Stimulated activated CD8-positive, alpha-beta memory T cell treated with anti-CD3 and anti-CD28 coated beads, Interleukin-4, amount 100 ng/mL, for 1 hour (primary cell): ENCODE measurements at places on chromosomes 4 and X.

- no peak for DNase-seq
Observed at GRCh38 chrX:10387011-10387410, 230.2 kb downstream of the CLCN4 start.

DNA sequence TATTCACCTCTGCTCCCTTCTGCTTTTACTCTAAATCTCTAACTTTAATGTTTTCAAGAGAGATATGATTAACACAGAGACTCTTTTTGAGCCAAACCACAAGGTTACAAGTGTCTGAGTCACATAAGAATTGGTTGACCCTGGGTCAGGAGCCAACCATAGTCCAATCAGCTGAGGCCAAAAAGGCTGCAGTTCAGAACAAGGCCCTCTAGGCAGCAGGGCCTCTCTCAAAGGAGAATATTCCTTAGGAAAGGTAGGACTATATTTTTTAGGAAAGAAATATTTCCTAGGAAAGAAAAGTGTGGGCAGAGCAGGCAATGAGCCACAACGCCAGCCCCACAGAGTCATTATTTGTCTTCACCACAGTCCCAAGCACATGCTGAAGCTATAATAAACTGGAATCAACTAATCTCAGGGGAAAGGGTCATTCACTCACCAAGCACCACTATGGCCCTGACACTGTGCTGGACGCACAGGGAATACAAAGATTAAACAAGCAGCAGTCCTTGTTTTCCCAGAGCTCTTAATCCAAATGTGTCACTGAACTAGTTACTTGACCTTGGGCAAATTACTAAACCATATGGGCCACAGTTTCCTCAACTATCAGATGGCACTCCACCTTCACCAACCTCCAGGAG is 2.2 kb downstream of the ATP8A1 start:
- DNase-seq = no peak

- DNase-seq = no peak
Observed at GRCh38 chr4:91502365-91502764, 801.4 kb upstream of the GRID2 start.

DNA sequence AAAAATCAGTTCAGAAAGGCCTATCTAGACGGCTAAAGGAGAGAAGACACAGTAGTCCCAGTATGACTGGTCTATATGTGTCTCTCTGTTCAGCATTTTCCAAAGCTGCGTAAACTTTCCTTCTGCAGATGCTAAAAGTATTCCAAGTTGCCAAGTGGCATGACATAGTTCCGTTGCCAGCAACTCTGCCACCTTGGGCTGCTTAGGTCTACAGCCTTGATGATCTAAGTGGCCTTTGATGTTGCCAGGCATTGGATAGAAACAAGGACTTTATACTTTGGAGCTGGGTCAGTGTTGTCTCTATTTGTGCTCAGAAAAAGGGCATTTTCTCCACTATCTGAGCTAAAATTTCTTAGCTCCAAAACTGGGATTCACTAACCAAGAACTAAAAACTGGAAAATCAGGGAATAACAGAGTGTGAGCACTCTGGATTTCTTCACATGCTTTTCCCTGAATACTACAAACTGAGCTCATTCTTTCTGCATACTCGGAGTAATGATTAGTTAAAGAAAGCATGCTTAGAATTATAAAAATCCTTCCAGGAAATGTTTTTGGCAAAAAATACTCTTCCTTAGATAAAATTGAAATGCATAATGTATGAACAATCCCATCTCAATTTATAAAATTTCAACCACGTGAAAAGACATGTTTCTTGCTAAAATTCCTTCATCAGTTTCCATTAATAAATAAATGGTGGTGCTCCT is 191.4 kb downstream of the ADAMTS3 start:
- no peak for DNase-seq

DNA sequence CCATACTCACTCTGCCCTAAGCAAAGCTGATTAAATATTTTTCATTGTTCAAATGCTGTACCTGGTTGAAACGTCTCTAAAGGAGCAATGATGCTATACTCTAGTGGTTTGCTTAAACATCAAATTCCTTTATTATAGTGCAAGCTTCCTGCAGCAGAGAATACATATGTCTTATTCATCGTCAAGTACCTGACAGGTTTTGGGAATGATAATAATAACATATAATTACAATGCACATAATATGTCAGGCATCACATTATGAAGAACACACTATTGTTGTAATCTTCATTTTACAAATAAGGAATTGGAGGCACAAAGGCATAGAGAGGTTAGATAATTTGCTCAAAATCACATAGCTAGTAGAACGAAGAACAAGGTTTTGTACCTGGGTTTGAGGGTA is 151.6 kb downstream of the GRIA2 start:
- DNase-seq = no peak

DNA sequence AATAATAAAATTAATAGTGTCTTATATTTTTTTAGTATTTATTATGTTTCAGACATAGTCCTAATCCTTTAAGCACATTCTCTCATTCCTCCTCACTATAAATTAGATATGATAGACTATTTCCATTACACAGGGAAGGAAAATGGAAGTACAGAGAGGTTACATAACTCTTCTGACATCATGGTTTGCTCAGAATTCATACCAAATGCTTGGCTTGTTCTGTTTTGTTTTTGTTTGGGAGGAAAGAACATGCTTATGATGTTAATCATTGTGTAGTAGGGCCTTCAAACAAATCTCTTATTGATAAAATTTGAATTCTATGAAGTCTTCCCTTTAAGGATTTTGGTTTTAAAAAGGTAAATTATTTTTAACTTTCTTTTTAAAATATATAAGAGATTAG is 59.5 kb downstream of the RXFP1 start:
- no peak for DNase-seq

GRCh38 chr4:52865300-52865699 is 3.2 kb downstream of the RASL11B start:
- no peak for DNase-seq

GRCh38 chr4:13912966-13913365 is 285.4 kb upstream of the BOD1L1 start:
- no peak for DNase-seq

DNA sequence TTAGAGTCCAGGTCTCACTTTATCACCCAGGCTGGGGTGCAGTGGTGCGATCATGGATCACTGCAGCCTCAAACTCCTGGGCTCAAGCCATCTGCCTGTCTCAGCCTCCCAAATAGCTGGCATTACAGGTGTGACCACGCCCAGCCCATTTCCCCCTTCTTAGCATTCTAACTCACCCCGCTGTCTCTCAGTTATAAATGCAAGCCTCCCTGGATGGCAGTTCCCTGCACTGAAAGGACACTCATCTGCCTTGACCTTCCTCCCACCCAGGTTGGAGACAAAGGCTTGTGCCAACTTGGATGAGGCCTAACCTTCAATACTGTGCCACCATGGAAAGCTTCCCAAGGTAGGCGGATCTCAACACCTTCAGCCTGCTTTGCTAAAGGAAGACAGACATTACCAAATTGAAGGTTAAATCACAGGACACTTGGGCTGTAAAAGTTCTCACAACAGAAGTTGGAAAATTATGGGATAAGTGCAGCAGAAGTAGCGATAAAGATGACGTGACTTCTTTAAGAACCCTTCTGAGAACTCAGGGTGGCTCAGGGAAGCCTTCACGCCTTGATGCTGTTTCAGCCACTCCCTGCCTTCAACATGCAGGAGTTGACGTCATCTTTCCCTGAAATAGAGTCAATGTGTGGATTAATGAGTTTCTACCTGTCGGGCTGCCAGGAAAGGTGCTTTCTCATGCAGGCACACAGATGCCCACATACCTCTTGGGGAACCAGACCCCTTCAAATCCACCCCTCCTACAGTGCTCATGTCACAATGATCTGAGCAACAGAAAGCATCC is 10.6 kb upstream of the GPM6B start:
- no peak for DNase-seq

DNA sequence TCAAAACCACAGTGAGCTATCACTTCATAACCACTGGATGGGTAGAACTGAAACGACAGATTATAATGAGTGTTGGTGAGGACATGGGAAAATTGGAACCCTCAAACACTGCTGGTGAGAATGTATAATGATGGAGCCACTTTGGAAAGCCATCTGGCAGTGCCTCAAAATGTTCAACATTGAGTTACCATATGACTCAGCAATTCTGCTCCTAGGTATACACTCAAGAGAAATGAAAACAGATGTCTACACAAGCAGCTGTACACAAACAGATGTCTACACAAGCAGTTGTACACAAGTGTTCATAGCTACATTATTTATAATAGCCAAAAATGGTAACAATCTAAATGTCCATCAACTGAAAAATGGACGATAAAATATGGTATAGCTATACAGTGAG is 143.9 kb downstream of the PDGFRA start:
- DNase-seq = no peak

GRCh38 chrX:104647084-104647483 is 81.1 kb downstream of the IL1RAPL2 start:
- DNase-seq = no peak

GRCh38 chrX:155231163-155231562 is 14.9 kb downstream of the VBP1 start:
- DNase-seq = no peak

DNA sequence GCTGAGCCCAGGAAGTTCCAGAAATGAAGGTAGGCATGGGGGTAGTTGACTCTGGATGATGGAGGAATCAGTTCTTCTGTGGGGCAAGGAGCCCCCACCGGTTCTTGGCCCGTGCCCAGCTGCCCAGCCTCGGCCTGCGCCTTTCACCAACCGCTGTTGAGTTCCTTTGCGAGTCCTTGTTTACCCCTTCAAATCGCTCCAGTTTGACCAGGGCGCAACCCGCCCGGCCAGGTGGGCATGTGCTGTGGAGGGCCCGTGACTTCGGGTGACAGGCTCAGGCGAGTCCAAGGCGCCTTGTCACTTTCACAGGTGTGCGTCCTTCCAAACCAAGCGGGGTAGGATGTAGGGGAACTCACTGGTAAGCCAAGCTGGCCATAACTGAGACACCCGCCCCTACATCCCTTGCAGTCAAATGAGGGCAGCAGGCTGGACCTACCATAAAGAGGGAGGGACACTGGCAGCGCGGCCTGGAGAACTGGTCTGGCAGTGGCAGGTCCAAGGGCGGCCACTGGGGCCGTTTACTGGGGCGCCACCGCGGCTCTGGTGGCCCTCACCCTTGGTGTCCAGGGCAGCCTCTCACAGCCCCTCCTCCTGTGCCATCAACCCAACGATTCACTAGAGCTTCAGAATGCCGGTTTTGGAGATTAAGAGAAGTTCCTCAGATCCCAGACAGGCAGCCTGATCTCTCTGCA is 160.3 kb upstream of the ZIC3 start:
- no peak for DNase-seq

DNA sequence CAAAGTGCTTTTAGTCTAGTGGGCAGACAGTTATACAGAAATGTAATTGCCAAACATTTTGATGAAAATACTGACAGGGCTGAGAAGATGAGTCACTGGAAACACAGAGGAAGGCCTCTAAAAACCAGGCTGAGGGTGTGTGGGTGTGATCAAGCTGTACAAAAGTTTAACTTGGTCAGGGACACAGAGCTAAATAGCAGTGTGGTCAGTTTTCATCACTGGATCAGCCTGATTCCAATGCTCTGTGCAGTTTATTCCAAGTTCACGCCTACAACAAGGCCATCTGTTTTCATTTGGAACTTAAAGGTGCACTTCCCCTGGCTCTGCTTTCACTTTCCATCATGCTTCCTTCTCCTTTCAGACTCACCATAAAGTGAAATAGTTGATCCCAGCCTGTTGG is 10.6 kb downstream of the CENPVL3 start:
- no peak for DNase-seq

- DNase-seq = no peak
Observed at GRCh38 chr4:48223633-48224295, 45.9 kb downstream of the TEC start.

GRCh38 chr4:139866276-139866962 is 200.8 kb downstream of the MGST2 start:
- no peak for DNase-seq

- no peak for DNase-seq
Observed at GRCh38 chrX:8319359-8319758, 145.3 kb upstream of the VCX3B start.

GRCh38 chrX:52270453-52271116 is 85.9 kb downstream of the MAGED4 start:
- no peak for DNase-seq
